ENCODE measurements at places on chromosomes 1 and 21.

DNA sequence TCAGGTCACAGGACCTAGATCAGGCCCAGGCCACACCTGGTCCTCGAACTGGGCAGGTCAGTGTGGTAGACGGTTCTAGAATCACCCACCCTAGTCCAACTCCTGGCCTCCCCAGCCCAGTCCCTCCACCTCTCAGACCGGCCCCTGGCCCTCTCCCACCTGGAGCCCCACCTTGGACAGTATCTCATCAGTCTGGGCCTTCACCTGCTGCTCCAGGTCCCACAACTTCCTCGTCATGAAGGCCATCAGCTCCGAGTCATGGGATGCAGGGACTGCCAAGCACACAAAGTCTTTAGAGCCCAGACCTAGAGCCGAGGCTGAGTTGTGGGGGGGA is 8.7 kb downstream of the UBXN11 start:
- no peak for DNase-seq

GRCh38 chr1:9643351-9644256 is 7.9 kb upstream of the PIK3CD start:
- peak; percentile 45 for DNase-seq

DNA sequence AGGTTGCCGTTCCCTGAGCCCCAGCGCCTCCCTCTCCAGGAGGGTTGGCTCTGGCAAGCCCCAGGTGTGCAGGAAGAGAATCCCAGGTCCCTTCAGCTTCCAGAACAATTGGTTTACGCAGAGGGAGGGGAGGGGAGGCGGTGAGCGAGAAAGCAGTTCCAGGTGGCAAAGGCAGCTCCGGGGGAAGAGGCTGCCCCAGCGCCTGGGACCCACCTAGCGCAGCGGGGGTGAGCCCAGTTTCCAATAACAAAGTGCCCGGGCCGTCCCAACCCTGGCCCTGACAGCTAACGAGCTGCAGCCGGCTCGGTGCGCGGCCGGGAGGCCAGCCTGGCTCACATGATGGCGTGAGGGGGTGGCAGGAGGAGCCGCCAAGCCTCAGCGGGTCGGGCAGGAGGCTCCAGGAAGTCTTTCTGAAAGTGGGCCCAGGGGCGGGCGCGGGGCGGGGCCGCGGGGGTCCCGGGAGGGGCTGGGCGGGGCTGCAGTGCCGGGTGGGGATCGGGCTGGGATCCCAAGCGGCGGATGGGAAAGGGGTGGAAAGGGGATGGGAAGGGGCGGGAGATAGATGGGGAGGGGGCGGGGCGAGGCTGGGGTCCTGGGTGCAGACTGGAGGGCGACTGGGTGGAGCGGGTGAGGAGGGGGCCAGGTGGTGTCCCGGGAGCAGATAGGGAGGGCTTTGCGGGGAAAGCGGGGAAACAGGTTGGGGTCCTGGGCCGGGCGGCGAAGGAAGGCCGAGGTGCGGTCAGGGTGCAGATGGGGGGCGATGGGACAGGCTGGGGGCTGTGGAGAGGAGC is 22.8 kb downstream of the DHRS3 start:
- DNase-seq, result peak; percentile 50

GRCh38 chr1:205232945-205233397 is 5.2 kb downstream of the TMCC2 start:
- DNase-seq, result no peak

DNA sequence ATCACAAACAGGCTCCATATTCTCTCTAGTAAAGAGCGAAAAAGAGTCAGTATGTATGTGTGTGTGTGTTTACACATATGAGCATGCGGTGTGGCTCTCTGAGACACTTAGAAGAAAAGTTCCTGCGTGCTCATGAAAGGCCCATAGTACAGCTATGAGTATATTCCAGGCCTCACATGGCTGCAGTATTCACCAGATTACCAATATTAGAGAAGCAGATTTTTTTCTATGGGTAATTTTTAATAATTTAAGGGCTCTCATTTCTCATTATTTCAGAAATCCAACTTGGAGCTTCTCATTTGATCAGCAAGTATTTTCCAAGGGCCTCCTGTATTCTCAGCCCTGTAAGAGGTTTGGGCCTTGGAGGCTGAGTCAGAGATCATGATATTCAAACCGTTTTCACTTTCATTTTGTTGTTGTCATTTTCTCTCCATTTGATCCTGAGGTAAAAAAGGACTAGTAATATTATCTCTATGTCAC is 232.9 kb upstream of the SGIP1 start:
- peak; percentile 58 for DNase-seq

DNA sequence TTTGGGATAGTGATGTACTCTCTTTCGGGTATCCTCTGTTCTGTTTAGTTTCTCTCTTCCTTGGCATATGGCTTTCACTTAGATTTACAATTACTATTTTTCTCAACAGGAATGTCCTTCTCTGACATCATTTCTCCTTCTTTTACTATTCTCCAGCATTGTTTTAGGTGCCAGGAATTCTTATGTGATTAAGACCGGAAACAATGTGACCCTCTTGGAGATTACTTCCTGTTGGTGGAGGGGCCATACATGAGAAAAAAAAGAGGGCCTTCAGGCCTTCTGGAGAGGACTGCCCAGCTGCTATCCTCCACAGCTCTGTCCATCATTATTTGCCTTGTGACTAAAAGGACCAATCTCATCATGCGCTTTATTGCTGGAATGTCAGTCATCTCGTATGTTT is 50.4 kb upstream of the ADAMTS5 start:
- DNase-seq, result no peak

DNA sequence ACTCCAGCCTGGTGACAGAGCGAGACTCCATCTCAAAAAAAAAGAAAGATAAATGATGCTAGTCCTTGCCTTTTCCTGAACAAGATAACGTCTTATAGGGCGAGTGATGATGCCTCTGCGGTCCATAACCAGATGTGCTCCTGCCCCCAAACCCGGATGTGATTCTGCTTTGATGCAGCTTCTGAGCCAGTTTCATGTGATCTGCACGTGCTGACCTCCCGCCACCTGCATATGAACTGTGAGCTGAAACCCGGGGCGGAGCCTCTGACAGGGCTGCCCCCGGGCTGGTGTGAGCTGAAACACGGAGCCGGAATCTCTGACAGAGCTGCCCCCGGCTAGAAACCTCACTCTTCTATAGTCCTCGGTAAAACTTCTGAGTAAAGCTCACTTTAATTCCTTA is 1.3 kb downstream of the KRTAP12-4 start:
- no peak for DNase-seq

GRCh38 chr1:106620521-106620954 is 435.9 kb upstream of the PRMT6 start:
- no peak for DNase-seq

DNA sequence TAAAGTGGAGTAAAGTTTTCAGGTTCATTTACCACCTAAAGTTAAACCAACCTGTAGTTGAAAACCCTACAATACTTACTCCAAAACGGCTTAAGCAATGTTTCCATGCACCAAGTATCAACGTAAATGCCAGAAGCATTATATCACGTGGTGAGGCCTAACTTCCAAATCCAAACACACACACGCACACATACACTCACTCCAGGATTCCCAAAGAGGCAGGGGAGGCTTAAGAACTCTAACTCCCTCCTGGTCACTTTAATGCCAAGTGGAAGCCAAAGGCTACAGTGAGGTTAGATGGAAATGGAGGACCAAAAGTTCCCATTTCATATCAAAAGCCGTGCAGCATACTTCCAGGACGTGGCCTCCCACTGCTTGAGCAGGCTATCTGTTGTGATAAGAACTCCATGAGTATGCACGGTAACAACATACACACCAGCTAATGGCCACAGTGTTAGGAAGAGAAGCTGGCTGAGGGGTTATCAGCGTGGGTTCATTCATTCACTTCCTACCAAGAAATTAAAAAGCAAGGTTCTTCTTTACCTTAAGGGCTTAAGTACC is 224.1 kb downstream of the SLC45A1 start:
- DNase-seq, result no peak

GRCh38 chr1:19804831-19805251 is 5.1 kb upstream of the TMCO4 start:
- DNase-seq, result no peak

Measured in CD4-positive, alpha-beta T cell treated with Interleukin-6 for 4 hours (primary cell).